Panc1 (cell line): ENCODE measurements at places on chromosomes 12 and 14.

DNA sequence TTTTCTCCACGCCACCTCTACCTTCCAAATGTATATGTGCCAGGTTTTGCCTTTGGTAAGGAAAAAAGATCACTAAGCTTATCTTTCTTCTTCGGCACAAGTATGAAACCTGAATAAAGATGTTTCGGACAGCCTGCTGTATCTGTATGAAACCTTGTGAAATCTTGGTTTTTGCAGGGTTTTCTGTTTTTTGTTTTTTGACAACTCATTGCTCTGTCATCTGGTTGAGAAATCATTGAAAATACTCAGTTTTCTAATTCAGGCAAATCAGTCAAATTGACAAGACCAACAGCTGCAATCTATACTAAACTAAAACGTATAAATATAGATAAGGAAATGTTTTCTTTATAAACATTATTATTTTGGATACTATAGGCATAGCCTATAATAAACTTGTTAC, 63.1 kb upstream of the FGD4 start:
- DNase-seq: no peak

DNA sequence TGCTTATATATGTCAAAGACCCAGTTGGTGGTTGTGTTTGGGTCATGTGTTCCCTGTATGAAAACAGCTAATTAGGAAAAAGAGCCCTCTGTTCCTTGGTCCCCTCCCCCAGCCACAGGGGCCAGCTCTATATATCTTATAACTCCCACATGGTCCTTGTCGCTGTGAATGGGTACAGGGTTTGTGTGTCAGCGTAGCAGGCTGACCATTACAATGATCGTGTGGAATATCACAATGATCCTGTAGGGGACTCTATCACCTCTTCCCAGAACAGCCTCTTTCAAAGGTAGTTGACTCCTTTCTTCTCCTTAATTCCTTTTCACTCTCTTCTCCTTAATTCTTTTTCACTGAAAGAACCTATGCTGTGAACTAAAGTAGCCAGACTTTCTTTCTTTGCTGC, 51.6 kb upstream of the RIC8B start:
- DNase-seq: no peak

DNA sequence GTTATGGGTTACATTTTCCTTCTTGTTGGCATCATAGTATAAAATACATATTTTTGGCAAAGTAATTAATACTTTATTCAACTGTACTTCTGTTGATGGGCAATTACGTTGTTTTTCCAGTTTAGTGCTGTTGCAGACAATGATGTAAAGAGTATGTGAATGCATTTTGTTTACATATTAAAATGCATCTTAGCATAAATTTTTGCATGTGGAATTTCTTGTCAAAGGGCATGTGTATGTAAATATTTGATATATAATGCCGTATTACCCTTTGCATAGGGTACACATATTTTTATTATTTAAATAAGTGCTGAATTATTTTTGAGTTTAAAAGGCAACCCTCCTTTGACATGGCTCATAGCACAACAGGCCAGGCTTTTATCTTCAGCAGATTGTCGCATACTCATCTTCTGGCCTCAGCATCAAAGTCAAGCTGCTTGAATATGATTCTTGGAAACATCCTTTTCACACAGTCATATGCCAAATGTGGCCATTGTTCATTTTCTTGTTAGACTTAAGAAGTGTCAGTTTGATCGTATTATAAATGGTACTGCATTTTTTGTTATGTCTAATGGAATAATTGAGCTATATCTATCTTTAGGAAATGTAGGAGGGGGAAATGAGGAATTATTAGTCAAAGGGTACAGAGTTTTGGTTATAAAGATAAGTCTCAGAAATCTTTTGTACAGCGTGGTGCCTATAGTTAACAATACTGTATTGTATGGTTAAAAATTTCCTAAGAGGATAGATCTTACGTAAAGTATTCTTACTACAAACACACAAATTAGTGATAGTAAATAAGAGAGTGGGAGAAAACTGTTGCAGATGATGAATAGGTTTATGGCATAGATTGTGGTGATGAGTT, 138.5 kb downstream of the FUT8 start:
- no peak for DNase-seq

DNA sequence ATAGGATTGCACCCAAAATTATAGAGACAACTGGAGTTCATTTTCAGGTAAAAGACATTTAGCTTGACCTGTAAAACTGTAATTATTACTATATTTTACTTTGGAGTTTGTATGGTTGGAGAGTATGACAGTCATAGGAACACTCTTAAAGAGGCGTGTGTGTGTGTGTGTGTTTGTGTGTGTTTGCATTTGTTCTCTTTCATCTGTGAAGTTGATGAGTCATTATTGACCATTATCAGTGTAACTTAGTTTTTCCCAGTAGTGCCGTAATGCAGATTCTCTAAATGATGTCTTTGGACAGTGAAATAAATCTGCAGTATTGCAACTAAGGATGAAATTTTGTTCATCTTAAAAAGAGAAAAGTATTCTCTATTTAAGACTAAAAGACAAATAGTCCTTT, 13.0 kb downstream of the WASHC4 start:
- no peak for DNase-seq

DNA sequence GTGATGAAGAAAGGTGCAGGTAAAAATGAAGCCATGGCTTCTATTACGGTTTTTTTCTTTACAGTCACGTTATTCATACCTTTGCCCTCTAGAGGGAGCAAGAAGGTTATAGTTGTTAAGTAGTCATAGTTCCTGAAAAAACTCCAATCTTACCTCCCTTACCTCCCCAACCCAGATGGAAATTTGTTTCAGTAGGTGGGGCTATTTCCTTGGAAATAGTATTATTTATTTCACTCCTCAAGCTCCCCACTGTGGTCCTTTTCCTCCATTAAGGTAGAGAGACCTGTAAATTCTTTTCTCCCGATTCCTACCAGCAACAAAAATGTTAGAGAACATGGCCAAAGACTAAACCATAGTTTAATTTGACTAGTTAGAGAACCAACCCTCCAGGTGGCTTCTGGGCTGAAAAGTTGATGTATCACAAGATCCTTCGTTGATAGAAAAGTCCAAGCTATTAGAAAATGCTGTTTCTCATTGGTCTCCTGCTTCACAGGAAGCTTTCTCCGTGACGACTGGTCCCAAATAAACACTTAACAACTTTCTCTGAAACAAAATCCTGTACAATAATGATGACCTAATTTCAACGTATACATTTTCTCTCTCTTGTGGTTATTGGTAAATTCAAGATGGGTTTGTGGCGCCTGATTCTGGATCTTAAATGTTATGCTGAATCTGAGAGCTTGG, 43.5 kb downstream of the TMX1 start:
- peak; percentile 74 for DNase-seq

- no peak for DNase-seq
Observed at GRCh38 chr12:23399402-23399933, 550.0 kb downstream of the SOX5 start.

- DNase-seq: no peak
Observed at GRCh38 chr12:45216983-45217485, 1.1 kb downstream of the ANO6 start.

DNA sequence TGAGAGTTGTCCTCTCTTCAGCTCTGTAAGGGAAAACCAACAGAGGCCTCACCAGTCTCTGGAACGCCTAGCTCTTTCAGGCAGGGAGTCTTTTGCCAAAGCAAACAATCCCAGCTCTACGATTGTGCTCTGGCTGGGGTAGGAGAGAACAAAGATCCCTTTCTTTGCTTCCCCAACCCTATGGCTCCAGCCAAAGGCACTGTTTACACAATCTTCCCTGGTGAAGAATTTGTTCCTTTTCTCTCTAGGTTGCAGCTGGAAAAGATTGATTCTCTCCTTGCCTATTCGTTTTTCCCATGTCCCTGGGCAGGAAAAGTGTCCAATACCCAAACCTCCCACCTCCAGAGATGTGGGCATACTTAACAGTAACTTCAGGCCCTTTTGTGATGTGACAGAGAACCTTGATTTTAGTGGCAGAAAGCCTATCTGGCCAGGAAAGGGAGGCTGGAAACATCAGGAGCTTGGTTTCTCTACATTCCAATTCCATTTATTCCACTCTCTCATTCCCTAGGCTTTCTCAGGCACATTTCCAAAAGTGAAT, 16.8 kb downstream of the ATP5MC2 start:
- peak; percentile 38 for DNase-seq

DNA sequence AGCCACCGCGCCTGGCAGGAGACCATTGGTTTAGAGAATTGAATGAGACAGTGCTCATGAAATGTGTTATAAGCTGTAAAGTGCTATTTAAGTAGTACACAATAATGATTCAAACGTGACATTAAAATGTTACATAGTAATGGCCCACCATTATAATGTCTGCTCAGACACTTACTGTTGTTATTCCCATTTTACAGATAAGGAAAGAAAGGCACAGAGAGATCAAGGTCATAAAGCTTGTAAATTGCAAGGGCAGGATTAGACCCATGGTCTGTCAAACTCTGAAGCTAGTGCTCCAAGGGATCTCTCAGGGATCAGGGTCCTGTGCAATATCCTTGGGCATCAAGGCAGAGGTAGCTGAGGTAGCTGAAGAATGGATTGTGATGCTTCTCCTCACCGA, 6.2 kb downstream of the ACSM4 start:
- DNase-seq: no peak

DNA sequence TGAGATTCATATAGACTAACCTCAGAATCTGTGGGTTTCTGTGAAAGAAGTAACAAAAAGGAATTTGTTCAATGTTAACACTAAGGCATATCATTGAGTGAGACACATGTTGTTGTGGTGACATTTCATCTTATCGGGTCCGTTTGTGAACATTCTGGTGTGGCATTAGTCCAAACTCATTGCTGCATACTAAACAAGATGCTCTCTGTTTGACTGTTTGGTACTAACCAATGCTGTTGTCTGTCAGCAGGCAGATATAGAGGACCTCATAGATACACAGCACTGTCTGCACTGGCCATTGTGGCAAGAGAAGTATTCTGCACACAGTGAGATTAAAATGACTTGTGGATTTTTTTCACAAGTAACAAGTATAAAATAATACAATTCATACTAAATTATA, 41.2 kb downstream of the SLC25A21 start:
- DNase-seq: no peak

GRCh38 chr14:73223049-73223448, 14.3 kb upstream of the PAPLN start:
- DNase-seq: no peak

DNA sequence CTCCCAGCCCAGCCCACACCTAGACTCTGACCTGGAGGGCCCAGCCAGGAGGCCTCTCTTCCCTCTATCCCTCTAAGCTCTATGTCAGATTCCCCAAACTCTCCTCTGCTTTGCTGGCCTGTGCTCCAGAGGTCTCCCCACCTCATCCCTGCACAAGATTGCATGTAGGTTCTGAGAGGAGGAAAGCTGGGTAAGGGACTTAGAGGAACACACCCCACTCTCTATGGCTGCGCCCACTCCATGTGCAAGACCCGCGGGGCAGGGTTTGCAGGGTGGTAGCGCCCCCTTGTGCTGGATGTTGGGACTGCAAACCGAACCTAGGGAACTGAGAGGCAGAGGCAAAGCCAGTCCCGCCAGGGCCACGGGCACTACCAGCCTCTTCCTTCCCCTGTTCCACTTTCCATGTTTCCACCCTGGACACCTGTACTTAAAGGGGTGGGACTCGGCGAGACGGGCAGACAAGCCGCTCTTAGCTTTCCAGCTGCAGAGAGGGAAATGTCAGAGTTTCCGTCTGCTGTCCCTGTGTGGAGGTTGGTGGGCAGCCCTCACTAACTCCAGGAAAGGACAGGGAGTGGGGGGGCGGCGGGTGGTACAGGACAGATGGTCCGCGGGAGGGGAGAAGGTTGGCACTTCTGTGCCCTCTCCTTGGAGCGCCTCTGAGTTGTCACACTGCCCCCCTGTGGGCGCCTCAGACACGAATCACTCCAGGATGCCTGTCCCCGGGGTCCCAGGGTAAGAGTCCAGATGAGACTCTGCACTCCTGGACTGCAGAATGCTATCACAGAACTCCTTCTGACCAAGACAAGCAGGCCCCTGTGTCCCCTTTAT, 16.8 kb downstream of the MMP14 start:
- no peak for DNase-seq

- DNase-seq: no peak
Observed at GRCh38 chr14:99238216-99238615, 33.8 kb downstream of the BCL11B start.

DNA sequence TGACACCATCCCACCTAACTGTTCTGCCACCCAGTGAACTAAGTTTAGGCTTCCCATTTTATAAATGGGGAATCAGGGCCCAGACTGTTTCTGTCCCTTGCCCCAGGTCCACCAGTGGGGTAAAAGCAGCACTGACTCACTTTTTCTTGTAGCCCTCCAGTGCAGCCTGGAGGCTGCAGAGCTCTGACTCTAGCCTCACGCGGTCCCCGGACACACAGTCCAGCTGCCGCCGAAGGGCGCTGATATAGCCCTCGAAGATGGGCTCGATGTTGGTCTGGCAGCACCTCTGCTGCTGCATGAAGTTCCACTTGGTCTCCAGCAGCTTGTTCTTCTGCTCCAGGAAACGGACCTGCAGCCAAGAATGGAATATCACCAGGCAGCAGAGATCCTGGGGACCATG, 2.6 kb downstream of the KRT82 start:
- no peak for DNase-seq

GRCh38 chr14:65926935-65927700, 514.6 kb downstream of the FUT8 start:
- DNase-seq: no peak

DNA sequence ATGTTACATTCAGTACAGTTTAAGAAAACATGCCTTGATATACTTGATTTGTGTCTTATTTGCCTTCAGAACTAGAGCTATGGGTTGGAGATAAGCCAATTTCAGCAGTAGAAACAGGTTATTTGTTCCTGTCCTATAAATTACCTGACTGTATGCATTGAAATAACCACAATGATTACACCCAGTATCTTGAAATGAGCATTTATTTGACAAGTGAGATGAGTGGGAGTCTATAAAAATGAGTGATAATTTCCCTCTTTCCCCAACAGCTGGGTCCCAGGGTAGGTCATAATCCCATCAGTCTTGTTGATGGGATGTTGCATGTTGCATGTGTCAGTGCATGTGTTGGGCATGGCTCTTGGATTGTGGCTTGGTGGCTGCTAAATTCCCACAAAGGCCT, 3.7 kb downstream of the TAS2R42 start:
- no peak for DNase-seq

GRCh38 chr12:127455347-127456265, 811.4 kb upstream of the TMEM132C start:
- no peak for DNase-seq

DNA sequence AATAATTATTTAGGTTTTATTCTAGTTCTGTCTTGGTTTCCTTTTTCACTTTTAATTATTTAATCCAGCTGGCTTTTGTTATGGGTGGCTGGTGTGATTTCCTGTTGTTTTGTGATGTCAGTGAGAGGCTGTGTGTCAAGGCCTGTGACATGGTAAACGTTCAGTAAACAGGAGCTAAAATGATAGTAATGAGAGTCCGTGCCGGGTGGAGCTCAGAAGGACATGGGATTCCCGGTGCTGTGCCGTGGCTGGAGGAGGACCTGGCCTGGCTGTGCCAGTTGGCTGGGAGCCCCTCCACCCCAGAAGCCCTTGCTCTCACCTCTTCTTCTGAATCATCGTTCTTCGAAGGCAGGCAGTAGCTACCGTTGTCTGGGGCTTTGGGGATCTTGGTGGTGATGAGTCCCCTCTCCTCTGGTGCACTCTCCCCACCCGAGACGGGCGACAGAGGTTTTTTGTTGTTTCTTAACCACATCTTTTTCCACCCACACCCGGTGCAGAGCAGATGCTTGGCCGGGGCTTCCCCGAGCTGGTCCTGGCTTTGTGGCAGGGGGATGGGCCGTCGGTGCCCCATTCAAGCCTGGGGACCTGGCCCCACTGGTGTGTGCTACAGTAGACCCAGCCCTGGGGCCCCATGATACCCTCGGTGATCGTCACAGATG, 29.1 kb downstream of the SH2B3 start:
- DNase-seq: no peak
